RKO (cell line): ENCODE measurements at places on chromosomes 7 and 10.

GRCh38 chr7:27158436-27159265, 2.2 kb upstream of the HOXA7 start:
- DNase-seq = no peak

- no peak for DNase-seq
Measured at GRCh38 chr7:45971171-45971570, 50.1 kb upstream of the IGFBP3 start.

DNA sequence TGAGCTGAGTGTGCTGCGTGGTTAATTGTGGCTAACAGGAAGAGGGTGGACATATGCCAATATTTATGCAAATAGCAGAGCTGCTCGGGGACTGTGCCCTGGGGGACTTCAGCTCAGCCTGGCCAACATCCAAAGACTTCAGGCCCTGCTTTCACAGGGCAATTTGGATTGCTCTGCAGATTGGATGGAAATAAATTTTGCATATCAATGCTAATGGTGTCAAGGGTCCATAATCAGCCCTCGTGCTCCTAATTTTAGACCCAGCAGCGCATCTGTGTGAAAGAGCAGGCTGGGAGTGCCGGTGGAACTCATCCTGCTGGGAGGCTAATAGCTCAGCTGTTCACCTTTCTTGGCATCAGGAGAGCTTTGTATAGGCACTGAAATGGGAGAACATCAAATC, 270.1 kb downstream of the TCERG1L start:
- DNase-seq = no peak

- DNase-seq = no peak
Measured at GRCh38 chr10:86257683-86258082, 108.9 kb downstream of the GRID1 start.

GRCh38 chr7:99625961-99626360, 9.2 kb downstream of the ZSCAN25 start:
- no peak for DNase-seq

DNA sequence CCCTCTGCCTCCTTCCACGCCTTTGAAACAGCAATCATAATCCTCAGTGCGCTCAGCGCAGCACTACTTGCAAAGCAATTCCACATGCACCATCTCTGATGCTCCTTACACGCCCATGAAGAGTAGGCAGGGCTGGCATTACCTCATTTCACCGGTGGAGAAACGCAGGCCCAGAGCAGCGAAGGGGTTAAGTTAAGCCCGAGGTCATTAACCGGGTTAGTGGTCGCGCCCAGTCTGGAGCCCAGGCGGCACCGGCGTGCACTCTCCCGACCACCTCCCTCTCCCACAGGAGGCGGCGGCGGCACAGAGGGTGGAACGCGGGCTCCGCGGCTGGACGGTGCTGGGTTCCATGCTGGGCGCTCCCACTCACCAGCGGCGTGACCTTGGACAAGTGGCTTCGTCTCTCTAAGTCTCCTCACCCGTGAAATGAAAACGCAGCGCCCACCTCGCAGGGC, 515 bp downstream of the FASTK start:
- peak; percentile 77 for DNase-seq

DNA sequence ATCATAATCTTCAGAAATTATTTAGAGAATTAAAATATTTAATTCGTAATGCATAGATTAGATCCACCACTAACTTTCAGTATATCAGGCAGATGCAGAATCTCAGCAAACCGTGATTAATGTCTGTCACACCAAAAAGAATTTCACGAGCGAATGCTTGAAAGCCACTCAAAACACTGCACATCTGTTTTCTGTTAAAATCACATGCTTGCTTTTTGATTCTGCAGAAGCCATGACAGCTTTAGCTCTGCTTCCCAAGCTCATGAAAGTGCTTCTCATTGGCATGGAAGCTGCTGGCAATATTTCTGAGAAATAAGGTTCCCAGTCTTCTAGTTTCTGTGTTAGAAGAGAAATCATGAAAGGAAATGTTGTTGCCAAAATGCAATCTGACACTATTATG, 837.8 kb upstream of the LRRN3 start:
- DNase-seq = no peak

- no peak for DNase-seq
Measured at GRCh38 chr7:32093415-32094408, 23.5 kb upstream of the PDE1C start.

GRCh38 chr10:50885097-50885859, at the start of gene A1CF:
TSS of gene A1CF (minus strand) at chr10:50885627. CDS start at chr10:50859940, 25,687 bp downstream.
- DNase-seq = no peak

- DNase-seq = peak; percentile 71
Measured at GRCh38 chr10:12703813-12704212, 297.7 kb downstream of the CCDC3 start.

DNA sequence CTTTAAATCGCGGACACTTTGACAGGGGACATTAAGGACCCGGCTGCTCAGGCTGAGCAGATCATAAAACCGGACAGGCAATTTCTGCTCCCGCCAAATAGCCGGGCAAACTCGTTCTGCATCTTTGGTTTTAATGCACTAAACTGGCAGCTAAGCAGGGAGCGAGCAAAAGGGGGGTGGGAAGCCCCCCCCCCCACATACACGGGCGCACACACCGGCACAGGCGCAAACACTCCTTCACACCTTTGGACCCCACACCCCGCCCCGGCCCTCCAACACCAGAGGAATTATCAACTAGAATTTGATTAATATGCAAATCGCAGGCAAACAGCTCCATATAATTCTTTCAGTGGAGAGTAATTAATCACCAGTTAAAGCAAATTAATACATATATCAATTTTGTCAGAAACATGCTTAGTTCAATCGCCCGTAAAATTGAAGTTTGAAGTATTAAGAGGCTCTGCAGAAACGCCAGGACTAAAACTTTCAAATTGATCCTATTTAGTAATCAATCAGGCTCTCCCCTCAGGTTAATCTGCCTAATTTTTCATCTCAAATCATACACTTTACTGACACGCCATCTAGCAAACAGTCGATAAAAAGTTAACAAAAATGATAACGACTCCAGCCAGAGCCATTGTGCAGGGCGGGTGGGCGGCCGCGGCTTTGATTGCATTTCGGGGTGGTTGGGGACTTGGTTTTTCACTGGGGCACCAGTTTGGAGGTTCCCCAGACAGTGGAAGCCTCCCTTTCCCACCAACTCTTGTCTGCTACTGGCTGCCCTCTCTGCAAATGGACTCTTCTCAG, 9.9 kb downstream of the LBX1 start:
- DNase-seq = no peak

DNA sequence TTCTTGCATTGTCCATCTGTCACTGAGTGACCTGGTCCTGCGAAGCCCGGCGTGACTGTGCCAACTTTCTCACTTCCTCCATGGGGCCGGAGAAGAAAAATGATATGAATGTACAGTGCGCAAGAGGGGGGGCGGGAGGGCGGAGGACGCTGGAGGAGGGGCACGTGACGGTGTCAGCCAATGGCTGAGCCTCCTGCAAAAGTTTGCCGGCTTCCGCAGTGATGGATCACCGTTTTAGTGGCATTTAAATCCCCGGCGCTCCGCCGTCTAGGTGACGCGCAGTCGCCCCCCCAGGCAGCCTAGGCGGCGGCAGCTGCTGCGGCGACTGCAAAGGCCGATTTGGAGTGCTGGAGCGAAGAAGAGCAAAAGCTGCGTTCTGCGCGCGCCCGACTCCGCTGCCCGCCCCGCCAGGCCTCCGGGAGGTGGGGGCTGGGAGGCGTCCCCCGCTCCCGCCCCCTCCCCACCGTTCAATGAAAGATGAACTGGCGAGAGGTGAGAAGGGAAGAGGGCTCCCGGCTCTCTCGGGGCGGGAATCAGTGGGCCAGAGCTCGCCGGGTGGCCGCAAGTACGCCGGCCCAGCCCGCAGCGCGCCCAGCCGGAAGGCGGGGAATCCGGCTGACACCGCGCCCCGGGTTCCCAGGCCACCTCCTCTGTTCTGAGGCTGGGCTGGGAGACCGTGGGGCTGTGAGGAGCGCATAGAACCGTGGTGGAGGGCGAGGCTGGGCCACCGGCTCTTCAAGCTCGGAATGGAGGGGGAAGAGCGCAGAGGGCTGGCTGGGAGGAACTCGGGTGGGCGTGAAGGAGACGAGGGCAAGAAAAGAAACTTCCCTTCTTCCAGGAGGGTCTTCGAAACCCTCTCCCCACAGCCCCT, at the start of gene HOXA1:
TSS of gene HOXA1 (minus strand) at position 104 of the 871 bp plus-strand sequence. CDS start at position 16, 88 bp downstream.
- DNase-seq = peak; percentile 96

- no peak for DNase-seq
Measured at GRCh38 chr10:7519351-7519750, 108.5 kb upstream of the SFMBT2 start.

GRCh38 chr10:44968091-44968490, 8.5 kb downstream of the RASSF4 start:
- no peak for DNase-seq

DNA sequence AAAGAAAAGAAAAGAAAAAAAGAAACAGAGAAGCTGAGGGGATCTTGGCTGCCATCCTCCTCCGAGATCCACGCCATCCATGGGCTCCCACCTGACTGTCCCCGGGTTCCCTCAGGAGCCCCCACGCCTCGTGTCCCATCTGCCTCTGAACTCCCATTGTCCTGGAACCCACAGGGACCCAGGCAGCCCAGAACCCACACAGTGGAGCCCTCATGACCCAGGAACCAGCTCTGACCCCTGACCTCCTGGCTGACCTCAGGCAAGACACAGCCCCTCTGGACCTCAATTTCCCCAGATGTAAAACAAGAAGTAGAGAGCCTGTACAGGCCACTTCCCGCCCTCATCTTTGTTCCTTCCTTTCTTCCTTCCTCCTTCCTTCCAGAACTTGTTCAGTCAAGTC, 40.4 kb downstream of the RASGEF1A start:
- no peak for DNase-seq

DNA sequence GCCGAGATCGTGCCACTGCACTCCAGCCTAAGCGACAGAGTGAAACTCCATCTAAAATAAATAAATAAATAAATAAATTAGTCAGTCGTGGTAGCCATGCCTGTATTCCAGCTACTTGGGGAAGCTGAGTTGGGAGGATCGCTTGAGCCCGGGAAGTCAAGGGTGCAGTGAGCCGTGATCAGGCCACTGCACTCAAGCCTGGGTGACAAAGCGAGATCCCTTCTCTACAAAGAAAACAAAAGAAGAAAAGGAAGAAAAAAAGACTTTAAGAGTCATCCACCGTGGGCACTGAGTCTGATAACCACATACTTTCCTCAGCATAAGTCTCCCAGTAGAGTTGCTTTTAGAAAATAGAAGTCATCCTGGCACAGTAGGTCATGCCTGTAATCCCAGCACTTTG, 2.6 kb downstream of the TMEM254 start:
- no peak for DNase-seq

- DNase-seq = no peak
Measured at GRCh38 chr10:83153714-83154113, 985.6 kb upstream of the GHITM start.

- DNase-seq = no peak
Measured at GRCh38 chr7:131045526-131045925, 282.1 kb upstream of the MKLN1 start.

DNA sequence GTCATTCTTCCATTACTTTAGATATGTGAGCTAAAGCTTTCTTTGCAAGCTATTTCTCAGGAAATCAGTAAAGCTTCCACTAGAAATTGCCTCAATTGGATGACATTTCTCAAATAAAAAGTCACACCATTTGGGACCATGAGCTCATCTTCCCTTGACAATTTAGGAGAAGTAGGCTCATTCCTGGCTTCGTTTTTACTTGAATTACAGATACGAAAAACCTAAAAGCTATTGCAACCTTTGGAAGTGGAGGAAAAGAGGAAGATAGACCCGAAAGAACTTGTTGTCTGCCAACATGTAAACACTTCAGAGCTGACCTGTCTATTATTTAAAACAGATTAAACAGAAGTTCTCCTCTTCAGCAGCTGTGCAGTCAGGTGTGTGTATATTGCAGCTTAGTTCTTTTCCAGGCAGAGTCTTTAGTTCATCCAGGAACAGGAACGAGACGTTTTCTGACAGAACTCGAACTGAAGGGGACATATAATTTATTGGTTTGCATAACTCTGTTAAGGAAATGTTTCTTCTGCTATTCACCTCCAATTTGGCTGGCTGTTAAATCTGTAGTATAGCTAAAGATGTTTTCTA, 43.1 kb upstream of the ST8SIA6 start:
- no peak for DNase-seq

- no peak for DNase-seq
Measured at GRCh38 chr10:5587151-5588079, 62.7 kb downstream of the CALML3 start.

DNA sequence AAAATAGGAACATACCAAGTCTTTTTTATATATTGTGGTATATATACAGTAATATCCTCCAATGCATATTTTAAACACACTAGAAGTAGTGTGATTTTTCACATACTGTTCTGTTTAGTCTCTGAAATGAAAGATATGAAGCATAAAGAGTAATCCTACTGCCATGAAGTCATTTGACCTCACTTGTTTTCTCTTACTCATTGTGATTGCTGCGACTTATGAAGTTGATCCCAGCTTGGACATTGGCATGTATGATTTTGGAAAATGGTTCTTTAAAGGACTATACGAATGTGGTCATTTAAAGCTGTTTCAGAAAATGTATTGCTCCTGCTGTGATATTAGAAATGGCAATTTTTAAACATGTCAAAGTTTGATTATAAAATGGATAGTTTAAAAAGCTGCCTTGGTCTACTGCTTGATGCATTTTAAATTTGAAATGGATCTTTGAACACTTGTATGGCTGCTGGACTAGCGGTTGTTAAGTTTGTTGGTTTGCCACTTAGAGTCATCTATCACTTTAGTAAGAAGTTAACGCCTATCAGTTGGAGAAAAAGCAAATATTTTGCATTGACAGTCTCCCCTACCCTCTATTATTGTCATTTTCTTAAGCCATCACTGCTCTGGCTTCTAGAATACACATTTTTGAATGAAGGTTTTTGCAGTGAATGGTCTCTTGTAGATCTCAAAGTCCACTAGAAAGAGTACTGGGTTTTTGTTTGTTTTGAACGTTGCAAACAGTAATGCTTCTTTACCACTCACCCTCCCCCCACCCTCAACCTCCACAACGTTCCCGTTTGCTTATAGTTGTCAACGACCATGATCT, 881 bp upstream of the PCGF5 start:
- peak; percentile 19 for DNase-seq

DNA sequence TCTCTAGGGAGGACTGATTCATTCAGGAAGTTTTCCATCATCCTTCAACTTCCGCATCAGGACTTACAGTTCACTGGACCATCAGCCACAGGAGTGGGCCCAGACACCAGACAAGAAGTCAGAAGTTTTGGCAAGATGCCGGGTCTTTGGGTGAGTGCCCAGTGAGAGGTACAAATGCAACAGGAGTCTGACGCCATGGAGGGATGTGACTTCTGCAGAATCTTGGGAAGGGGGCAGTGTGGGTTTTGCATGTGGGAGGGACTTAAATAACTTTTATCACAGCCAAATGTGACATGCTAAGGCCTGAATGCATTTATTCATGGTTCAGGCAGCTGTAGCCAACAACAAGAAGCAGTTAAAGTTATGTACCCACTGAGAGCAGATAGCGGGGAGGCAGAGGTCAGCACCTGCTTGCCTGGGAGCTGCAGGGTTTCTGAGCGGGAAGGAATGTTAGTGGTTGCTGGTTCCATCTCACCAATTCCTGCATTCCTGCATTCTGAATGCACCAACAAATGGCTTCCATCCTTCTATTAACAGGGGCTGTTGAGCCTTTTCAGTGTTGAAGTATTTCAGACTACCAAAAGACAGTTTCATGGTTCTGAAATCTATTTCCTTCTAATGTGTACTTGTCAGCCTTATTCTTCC, 375.2 kb downstream of the PAXIP1 start:
- DNase-seq = no peak

- no peak for DNase-seq
Measured at GRCh38 chr7:80781561-80781979, 137.3 kb downstream of the SEMA3C start.
